ENCODE measurements at places on chromosomes 4 and X.

DNA sequence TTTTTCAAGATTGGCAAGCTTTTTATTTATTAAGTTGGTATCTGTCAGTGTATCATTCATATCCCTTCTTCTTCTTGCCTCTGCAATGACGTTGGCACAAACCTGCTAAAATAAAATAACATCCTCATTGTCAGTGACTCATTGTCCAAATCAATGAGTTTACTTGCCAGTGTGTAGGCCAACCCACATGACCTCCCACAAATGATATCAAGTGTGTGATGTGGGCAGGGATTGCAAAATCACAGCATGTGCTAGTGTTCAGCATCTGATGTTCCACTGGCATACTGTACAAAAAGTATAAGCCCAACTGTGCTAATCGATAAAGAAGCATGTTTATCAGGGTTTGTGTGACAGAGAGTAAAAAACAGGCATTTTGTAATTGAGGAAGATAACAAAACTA is 25.5 kb downstream of the GPAT3 start:
- peak; percentile 85 for DNase-seq

- DNase-seq: peak; percentile 45
These were observed 88.0 kb upstream of the RAPGEF2 start for GRCh38 chr4:159014859-159015258.

GRCh38 chrX:105150557-105150956 is 69.9 kb downstream of the TEX13A start:
- no peak for DNase-seq

DNA sequence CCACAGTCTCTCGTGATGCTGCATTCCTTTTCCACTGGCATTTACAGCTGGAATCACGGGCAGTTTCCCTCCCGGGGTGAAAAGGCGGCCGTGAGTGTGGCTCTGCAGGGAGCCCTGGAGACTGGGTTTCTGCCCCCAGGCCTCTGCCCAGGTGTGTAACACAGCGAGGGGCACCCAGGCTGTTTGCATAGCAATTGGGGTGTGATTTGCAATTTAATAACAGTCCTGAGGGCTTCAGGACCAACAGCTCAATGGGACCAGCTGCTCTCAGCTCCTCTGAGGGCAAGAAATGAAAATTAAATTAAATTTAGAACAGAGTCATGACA is 99.0 kb upstream of the SHOX start:
- DNase-seq: no peak

DNA sequence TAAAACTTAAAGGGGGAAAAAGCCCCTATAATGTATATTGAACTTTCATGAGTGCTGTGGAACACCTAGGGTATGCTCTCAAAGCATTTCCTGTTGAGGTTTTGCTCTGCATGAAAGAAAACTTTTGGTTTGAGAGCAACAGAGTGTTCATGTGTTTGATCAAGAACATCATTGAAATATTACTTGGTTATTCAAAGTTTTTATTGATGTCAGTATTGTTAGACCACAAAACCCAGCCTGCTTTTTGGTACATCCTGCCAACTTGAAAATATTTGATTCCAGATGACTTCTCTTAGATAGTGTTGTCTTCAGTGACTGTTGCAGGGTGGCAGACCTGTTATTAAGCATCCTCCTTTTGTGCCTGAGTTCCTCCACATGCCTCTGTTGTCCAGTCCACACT is 68.0 kb downstream of the N4BP2 start:
- DNase-seq: no peak

DNA sequence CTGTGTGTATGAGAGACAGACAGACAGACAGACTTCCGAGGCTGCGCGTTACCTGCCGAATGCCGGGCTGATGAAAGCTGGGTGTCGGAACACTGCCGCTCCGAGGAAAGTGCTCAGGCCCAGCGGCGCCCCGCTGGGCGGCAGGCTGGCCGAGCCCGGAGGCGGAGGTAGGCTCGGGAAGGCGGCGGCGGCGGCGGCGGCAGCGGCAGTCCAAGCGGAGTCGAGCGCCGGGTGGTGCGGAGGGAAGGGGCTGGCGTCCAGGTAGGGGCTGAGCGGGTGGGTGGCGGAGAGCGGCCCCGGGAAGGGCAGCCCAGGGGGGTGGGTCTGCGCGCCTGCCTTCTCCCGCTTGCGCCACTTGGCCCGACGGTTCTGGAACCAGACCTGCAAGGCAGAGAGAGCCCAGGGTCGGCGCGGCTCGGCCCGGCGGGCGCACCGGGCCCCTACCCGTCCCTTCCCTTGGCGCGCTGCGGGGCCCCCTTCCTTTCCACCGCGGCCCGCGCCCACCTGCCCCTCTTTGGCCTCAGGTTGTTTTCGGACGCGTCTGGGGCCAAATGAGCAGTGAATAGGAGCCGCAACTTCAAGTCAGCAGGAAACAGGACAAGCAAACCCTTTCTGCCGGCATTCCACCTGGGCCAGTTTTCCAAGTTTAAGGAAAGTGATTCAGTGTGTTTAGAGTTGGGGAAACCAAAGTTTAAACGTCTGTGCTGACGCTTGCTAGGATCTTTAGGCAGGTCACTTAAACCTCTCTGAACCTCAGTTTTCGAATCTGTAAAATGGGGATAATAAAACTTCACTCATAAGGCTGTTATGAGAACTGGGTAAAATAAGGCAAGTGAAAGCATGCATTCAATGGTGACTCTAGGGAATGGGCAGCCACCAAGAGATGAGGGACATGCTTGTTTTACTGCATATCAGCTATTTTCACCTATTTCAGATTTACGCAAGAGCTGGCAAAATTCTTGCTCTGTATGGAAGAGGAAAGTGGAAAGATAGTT is 8.4 kb downstream of the ARX start:
- DNase-seq: no peak
